ENCODE measurements at places on chromosomes 11 and 22.

- no peak for DNase-seq
Measured at GRCh38 chr11:66868726-66869566, 12.1 kb downstream of the LRFN4 start.

DNA sequence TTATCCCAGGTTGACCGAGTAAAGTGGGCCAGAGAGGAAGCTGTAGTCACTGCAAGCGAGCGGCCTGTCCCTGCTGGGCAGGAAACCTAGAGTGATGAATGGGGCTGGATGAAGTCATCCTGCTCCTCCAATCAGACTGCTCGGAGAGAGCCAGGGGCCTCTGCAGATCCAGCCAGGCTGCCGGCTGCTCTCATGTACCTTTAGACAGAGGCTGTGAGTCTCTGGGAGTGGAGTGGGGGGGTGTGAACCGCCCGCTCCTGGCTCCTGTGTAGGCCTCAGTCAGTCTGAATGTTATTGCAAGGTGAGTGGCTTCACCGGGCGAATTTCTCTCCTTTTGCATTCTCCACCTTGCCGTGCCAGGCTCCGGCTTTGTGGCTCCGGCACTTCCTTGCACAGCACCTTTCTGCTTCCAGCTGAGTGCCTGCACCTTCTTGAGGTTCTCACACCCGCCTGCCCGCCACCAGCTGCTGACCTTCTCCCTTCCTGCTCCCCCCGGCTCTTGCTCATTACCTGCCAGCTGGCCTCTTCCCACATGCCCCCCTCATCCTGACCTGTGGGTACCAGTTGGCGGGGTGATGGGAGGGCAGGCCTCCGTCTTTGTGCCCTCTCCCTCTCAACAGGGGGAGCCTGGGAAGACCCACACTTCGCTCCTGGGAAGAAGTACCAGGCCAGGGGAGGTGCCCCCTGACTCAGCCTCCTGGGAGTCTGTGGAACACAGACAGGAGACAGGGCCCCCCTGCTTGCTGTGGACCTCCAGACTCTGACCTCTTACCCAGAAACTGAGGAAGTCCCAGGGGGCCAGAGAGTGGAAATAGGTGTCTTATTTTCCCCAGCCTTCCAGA, 79.9 kb downstream of the GRAMD1B start:
- DNase-seq: no peak

- no peak for DNase-seq
Measured at GRCh38 chr11:81946831-81947230, 786.8 kb downstream of the FAM181B start.

GRCh38 chr11:120430146-120430545, 81.4 kb upstream of the GRIK4 start:
- no peak for DNase-seq

- no peak for DNase-seq
Measured at GRCh38 chr11:133978794-133979193, 22.0 kb upstream of the IGSF9B start.

DNA sequence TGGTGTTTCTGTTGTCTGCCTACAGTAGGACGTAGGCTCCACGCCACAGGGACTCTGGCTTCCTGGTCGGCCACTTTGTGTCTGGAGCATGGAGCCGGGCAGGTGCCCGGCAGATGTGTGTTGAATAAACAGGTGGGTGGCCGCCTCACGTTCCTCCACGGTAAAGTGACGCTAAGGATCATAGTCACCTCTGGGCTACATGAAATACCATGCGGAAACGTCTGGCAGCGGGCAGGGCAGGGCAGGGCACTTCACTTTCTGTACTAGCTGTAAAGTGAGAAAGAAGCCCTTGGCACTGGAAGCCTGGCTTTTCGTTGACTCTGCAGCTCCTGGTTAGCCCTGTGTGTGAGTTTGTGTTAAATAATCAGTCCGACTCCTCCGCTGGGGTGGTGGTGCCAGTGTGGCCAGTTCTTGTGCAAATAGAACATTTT, 52.4 kb downstream of the MCM5 start:
- no peak for DNase-seq

GRCh38 chr22:18156878-18157713, 7.1 kb downstream of the USP18 start:
- peak; percentile 80 for DNase-seq

- no peak for DNase-seq
Measured at GRCh38 chr11:94379613-94380012, 21.6 kb downstream of the GPR83 start.

GRCh38 chr22:25359601-25360261, 140.3 kb downstream of the CRYBB2 start:
- DNase-seq: peak; percentile 51

DNA sequence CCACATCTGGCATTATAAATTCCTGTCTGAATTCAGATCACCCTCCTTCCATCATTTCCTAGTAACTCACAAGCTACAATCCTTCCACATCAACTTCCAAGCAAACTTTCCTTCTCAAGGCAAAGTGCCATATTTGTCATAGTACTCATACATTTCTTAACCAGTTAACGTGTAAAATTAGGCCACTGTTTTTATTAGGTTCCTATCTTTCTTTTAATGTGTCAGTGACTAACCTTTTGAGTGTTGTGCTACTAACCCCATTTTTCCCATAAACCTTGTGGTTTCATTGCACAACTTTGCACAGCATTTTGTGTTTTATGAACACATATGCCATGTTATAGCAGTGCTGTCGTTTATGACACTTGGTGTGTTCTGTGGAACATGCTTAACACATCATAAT, 90.1 kb downstream of the KIF18A start:
- no peak for DNase-seq

- no peak for DNase-seq
Measured at GRCh38 chr22:27685515-27685914, 116.0 kb downstream of the MN1 start.

DNA sequence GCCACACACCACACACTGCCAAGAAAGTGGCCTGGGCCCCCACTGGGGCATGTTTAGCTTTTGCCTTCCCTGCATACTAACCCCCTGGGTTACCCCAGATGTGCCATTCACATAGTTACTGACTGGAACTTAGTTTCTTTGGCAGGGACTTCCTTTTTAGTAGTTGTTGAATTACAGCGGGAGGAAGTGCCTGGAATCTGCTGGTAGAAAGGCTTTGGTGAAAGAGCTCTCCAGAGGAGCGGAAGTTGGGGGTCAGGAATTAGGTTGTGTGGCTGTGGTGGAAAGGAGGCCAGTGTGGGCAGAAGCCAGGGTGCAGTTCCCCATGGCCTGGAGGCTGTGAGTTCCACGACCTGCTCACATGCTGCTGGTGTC, 69.0 kb downstream of the MED15 start:
- DNase-seq: no peak

DNA sequence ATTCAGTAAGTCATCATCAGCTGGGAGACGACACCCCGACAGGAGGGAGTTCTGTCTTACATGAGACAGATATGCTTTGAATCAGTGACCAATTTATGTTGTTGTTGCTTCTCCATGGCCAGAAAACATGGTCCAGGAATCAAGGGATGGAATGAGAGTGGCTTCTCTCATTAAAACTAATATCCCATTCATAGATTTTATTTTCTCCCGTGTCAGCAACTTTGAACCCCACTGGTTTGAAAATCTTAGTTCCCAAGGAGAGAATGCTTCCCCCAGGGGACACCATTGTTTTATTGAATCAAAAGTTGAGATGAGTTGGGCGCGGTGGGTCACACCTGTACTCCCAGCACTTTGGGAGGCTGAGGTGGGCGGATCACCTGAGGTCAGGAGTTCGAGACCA, 42.8 kb downstream of the RPS6KA4 start:
- DNase-seq: no peak

Measured in sciatic nerve (tissue), 2 donors.